ENCODE measurements at places on chromosomes 11 and 22.

DNA sequence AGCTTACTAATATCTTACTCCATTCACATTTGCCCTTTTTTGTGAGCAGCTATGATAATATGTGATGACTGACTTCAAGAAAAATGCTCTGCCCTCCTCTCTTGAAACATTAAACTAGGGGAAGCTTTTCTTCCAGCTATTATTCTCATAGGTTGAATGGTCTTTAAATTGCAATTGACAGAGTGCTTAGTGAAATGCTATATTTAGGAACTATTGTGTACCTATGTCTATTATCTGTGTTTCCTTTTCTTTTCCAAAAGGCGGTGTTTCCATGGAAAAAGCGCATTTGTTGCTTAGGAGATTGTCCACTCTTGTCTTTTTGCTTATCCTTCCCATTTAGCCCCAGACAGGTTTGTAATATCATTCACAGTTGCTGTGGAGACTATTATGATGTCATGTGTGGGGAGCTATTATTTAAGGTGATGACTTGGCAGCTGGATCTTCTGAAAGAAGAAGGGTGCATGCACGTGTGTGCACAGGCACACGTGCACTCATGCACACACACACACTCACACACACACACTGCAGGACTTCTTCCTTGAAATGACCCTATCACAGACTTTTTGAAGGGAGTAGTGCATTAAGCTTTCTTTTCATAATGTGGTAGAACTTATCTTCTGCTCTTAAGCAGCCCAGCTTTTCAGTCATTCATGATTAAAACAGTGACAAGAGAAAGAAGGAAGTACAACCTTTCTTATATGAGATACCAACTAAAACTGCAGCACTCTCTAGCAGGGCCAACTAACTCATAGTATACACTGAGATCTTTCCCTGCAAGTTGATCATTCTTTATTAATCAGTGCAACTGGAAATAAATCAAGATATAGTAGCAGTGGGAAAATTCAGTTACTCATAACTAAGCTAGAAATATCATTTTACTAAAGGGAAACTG lies 340.8 kb upstream of the MTNR1B start:
- DNase-seq: no peak

DNA sequence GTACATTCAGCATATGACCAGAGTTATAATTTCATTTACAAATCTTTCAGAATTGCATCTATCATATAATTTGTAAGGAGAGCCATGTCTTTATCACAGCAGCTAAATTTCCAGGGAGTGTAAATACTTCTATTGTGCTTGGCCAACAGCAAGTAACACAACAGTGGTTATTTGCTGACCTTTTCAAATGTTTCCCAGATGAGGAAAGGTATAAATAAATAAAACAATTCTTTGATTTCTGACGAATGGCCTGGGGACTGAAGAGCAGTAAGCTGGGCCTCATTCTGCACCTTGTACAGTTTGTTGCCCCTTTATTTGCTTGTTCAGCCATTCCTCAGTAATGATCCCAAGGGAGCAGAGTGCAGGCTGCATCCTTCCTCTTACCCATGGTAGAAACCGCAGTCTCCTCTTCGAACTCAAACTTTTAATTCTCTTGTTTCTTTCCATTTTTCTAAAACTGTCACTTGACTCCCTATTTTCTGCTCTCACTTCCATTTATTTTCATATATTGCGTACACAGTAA lies 132.8 kb downstream of the DDX10 start:
- no peak for DNase-seq

- DNase-seq: no peak
Measured at GRCh38 chr22:46977656-46978343, 215.3 kb downstream of the TBC1D22A start.

DNA sequence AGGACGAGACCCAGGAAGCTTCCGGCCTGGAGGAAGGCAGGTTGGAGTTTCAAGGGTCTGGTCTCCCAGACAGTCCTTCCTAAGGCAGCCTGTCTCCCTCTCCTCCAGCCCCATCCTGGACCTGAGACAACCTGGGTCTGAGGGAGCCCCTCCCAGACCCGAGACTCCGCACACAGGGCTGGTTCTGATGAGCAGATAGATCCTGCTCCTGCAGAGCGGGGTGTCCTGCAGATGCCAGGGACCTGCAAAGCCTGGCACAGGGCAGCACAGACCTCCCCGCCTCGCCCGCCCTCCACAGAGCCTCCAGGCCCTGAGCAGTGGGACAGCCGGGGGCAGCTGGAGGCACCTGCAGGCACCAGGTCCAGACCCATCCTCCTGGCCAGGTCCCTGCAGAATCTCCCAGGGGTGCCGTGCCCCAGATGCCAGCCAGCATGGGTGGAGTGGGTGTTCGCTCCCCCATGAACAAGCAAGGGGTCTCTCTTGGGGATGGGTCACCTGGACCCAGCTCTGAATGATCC lies 7.8 kb downstream of the PIM3 start:
- DNase-seq: no peak

- no peak for DNase-seq
Measured at GRCh38 chr11:114819028-114819427, 140.7 kb downstream of the NXPE2 start.

GRCh38 chr11:72704028-72704782 lies 30.0 kb upstream of the PDE2A start:
- no peak for DNase-seq

Measured in fibroblast of pulmonary artery (primary cell).